ENCODE measurements at places on chromosomes 2 and 18.

- DNase-seq = no peak
Observed at GRCh38 chr2:654896-655295, 22.3 kb downstream of the TMEM18 start.

GRCh38 chr2:105113616-105114291, 75.9 kb downstream of the MRPS9 start:
- DNase-seq = no peak

GRCh38 chr18:59823596-59824195, 76.1 kb upstream of the PMAIP1 start:
- DNase-seq = peak; percentile 70

DNA sequence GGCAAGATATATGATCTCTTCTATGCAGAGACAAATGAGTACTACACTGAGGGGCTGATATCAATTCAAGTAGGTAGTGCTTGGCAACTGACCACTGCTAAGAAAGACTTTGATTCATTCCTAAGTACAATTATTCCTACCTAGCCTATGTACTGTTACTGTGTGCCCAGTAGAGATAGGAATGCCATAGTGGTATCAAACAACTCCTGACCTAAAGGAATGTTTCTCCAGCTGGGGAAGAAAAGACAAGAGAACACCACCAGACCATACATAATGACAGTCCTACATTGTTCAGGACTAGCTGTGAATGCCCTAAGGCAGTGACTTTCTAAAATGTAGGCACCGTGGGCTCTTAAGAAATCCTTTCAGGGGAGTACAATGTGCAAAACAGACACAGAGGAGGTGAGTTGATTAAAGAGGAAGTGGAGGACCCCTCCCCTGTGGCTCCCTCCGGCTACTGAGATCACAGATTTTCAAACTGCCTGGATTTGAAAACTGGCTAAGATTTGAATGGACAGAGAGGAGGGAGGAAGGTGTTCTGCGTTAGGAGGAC, 89.1 kb downstream of the ANTXR1 start:
- DNase-seq = no peak

DNA sequence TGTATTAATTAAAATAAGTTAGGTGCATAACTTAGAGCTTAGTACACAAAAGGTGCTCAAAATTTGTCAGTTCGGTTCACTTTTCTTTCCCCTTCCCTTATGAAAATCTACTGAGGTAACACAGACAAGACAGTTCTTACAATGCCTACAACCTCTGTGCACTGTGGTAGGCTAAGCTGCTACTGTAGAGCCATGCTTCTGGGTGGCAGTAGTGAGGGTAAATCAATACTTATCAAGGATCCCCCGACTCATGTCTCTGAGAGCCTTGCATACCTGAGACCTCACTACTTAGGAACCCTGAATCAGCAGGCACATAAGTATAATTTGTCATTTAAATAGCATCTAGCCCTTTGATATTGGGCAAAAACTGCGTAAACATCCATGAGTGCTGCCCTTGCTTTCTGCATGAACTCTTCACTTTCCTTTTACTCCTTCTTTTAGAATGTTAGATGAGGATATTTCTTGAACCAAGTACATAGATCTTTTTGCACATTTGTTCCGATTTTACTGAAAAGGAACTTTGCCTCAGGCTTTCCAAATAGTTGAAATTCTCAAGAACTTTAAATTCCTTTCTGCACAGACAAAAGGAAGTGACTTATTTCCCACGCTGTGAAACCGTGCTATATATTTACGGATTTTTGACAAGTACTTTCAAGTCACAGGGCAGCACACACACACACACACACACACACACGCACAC, 234.4 kb downstream of the TRIB2 start:
- DNase-seq = no peak

DNA sequence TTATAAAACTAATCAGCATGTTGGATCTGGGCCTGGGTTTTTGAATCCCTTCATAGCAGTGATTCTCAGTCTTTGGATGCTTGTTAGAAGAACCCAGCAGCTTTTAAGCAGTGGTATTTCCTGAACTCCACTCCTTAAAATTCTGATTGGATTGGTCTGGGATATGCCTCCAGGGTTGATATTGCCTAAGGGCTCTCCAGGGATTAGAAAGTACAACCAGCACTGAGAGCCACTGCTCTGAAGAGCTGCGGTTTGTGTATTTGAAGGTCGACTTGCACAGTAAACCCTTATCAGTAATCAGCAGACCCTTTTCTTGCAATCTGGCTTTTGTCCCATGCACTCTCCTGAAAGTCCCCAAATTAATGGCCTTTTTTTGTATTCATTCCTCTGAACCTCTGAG, 17.0 kb upstream of the RBMS1 start:
- DNase-seq = no peak

GRCh38 chr18:75075016-75075305, 134.0 kb downstream of the PTGR3 start:
- no peak for DNase-seq

GRCh38 chr18:6406910-6407470, 7.7 kb downstream of the L3MBTL4 start:
- DNase-seq = no peak

- no peak for DNase-seq
Observed at GRCh38 chr2:163467251-163467630, 268.6 kb downstream of the FIGN start.

Data from uterus (tissue), 4 donors.